NCI-H524 (cell line): ENCODE measurements at places on chromosomes 7 and 10.

DNA sequence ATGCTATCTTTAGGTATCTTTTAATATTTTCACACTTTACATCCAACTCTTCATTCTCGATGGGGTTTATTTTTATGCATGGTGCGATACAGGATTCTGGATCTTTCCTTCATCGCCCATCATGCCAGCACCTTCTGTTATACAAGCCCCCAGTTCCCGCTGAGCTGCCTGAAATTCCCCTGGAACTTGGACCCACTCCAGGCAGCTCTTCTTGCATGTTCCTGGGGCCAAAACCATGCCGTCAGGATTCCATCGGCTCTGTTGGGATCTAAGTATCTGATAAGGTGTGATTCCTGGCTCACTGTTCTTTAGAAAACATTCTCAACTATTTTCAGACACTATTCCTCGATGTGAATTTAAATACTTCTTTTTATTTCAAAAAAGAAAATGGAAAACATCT is 40.5 kb upstream of the PPP2R2D start:
- DNase-seq = no peak

GRCh38 chr7:45576249-45576929 is 2.2 kb downstream of the ADCY1 start:
- DNase-seq = peak; percentile 21

GRCh38 chr10:30114401-30114800 is 55.0 kb upstream of the JCAD start:
- DNase-seq = no peak

GRCh38 chr10:92755725-92756124 is 66.0 kb downstream of the HHEX start:
- DNase-seq = no peak

DNA sequence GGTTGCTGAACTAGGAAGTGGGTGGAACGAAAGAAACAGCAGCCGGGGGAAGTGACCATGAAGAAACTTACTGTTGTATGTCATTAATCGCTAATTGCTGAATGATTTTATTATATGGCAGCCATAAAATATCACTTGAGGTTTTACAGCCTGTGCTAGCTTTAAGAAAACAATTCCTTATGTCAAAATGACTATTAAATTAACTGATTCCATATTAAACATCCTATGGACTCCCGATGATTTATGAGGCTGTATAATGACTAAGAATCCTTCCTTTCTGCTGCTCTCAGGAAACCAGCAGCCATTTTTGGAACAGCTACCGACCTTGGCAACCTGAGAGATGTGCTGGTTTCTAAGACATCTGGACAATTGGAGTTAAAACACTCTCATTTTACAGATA is 421.9 kb downstream of the SORCS3 start:
- DNase-seq = no peak
